Stimulated activated CD8-positive, alpha-beta memory T cell treated with anti-CD3 and anti-CD28 coated beads, Interleukin-2, amount 100 ng/mL, for 1 hour (primary cell): ENCODE measurements at places on chromosomes 7 and 10.

GRCh38 chr10:66321723-66322665, 603.8 kb upstream of the LRRTM3 start:
- DNase-seq, result no peak

DNA sequence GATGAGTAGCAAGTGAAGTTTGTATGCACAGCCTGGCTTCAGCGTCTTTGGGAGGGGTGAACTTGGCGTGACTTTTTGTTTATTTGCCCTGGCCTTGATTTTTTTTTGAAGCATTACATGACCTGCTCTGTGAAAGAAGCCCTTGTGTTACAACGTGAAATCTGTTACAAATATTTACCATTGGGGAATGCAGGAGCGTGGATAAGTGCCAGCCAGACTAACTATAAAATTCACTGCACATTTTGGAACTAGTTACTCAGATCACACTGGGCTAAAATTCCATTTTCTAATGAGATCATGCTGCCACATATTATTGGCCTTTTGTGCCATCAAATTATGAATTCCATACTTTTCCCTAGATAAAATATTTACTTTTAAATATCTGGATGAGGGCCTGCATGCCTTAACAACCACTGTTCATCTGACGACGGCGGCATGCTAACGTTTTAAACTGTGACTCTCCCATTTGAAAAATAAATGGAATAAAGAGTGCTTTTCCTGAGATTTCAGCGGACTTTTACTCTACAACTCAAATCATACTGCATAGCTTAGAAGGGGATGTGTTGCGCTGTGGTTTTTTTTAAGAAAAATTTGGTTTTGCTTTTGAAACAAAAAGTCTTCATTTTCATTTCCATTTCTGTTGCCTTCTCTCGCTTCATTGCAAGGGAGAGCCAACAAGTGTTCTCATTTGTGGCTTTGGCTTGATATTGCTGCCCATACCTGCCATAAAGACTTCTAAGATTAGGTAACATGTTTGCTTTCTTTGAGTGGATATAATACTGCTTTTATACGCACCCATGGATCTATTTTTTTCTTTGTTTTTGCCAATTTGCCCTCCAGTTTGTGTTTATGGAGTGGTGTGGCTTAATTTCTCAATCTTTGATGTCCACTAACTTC, 352.2 kb downstream of the TFEC start:
- no peak for DNase-seq

- DNase-seq, result no peak
Measured at GRCh38 chr7:123977081-123977480, 52.0 kb downstream of the SPAM1 start.

DNA sequence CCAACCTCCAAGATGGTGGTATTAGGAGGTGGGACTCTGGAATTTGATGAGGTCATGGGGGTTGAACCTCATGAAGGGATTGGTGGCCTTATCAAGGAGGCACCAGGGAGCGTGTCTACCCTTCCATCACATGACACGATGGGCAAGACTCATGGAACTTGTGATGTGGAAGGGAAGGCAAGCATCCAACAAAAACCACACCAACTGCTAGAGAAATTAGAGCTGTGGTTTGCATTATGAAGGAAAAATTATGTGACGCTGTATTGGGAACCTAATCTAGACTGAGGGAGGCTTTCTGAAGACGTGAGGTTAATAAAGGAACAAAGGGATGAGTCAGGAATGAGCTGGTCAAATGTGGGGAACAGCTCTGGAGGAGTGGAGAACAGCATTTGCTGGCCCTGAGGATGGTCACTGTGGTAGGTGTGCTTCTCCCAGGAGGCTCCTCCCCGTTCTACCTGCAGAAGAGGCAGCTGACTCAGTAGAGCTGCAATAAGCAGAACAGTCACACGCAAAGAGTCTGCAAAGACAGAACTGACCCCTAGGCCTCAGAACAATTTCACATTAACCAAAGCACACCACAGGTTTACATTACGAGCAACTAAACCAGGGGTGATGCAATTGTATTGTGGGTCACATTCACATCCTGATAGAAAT, 236.6 kb upstream of the GRB10 start:
- DNase-seq, result no peak

DNA sequence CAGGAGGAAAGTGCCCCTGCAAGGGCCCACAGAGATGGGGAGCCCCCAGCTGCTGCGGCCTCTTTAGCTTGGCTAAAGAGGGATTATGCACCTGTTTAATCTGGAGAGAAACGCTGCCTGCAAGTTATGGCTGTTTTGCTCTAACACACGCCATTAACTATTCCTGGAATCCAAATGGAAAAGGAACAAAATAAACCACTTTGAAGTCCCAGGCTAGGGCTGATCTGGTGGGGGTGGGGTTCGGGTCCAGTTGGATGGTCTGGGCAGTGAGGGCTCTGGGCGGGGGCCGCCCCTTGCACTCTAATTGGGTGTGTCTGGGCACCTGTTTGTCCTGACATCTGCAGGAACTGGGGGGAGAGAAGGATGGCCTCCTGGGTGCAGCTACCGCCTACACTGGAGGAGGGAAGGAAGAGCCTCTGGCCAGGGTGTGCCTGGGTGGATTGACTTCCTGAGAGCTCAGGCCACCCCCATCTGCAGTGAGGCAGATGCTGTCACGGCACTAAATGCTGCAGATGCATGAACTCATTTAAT, 300.6 kb downstream of the ZEB1 start:
- DNase-seq, result no peak

DNA sequence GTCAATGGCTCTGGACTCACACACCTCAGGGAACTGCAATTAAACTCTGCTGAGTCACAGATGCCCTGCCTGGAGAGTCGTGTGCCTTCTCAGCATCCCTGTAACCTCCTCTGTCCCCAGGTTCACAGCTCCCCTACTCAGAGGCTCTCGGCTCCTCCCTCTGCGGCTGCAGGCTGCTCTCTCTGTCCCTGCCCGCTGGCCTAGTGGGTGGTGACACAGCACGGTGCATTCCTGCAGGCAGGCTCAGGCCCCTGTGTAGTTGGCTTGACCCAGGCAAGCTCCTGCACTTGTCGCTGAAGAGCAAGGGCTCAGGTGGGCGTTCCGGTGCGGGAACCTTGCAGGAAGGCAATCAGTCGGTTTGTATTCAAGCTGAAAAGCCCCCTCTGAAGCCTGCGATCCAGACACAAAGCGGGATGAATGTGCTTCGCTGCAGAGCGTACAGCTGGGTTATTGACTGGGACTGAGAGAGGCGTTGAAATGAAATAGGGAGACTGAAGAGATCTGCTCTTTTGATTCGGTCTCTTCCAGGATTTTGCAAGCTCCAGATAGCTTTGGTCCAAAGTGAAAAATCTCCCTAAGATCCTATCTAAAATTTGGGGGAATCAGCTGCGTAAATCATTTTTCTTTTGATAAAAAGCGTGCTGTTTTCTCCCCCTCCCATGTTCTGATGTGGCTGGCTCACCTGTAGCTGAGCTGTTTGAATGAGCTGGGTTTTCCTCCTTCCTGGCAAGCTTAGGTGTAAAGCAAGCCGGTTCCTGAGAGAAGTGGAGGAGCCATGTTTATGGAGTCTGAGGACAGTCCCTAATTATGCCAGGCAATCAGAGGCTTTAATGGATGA, 208.7 kb upstream of the PHYHIPL start:
- no peak for DNase-seq

DNA sequence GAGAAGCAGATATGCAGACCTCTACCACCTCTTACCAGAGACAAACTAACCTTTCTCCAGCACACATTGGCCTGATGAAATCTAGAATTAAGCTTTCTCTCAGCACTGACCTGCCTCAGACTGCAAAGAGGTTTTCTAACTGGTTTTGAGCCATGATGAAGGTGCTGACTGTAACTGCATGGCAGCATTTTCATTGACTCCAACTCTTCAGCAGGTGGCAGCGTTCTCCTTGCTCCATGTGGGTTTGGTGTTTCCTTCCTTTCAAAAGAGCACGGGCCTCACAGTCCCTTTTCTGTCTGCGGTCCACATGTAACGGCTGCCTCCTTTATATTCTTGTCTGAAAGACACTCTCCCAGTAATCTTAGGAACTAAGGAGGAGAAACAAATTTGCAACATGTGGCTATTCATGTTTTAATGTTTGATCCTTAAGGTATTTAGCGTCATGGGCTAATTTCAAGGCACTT, 12.6 kb downstream of the KLLN start:
- DNase-seq, result no peak

- DNase-seq, result no peak
Measured at GRCh38 chr10:91034494-91035159, 113.7 kb upstream of the ANKRD1 start.
